ENCODE measurements at places on chromosomes 13 and 19. TPM values are rescaled to one million over a fixed set of nuclear protein-coding genes. Genes with fewer than 3 reads are reported as not detected.

PROZ gene
- not detected for total RNA-seq

B3GNT3 gene
- 1.8 TPM for total RNA-seq

TJP3 gene
- total RNA-seq = 24.6 TPM

GRCh38 chr19:39129116-39129515, 3.5 kb downstream of the PAK4 start:
- no peak for DNase-seq

- no peak for DNase-seq
These were observed 364.0 kb downstream of the LMO7 start for GRCh38 chr13:76000131-76000530.

- DNase-seq = no peak
These were observed 3.1 kb downstream of the SLC17A7 start for GRCh38 chr19:49438261-49438660.

GRCh38 chr13:43792076-43792881, 5.5 kb upstream of the ENOX1 start:
- DNase-seq = no peak

DNA sequence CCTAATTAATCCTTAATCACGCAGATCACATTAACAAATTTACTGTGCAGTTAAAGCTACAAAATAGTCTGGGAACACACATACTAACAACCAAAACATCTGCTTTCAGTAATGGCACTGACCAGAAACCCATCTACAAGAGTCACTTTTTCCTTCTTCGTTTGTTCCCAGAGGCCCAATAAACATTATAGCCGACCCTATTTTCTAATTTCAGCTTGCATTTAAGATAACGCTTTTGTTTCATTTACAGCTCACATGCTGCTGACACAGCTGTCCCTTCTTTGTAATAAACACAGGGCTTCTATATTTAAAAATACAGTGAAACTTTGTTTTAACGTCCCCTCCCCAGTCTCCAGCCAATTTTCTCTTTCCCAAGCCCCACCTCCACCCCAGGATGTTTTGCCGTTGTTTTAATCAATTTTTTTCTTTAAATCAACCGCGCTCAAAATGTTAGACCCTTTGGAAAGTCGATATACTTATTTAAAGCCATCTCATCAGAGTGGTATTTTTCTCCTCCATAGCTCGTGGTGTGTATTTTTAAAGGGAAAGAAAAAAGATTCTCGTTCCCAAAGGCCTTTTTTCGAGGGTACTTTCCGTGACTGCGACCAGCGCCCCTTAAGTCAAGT, 1.7 kb upstream of the WBP4 start:
- no peak for DNase-seq

DNA sequence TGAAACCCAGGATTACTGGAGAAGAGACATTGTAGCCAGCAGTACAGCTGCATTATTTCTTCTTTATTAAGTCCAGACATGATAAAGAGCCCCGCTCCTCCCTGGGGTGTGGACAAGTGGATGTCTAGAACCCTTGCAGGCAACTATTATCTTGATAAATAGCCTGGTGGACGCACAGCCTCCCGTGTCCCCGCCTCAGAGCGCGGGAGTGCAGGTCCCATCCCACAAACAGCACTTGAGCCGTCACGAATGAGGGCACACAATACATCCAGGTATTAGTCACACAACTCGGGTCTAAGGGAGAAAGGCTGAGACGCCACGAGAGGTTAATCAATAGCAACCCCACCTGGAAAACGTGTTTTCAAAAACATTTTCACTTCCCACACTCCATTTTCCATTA, 213.2 kb upstream of the SOX1 start:
- no peak for DNase-seq

DNA sequence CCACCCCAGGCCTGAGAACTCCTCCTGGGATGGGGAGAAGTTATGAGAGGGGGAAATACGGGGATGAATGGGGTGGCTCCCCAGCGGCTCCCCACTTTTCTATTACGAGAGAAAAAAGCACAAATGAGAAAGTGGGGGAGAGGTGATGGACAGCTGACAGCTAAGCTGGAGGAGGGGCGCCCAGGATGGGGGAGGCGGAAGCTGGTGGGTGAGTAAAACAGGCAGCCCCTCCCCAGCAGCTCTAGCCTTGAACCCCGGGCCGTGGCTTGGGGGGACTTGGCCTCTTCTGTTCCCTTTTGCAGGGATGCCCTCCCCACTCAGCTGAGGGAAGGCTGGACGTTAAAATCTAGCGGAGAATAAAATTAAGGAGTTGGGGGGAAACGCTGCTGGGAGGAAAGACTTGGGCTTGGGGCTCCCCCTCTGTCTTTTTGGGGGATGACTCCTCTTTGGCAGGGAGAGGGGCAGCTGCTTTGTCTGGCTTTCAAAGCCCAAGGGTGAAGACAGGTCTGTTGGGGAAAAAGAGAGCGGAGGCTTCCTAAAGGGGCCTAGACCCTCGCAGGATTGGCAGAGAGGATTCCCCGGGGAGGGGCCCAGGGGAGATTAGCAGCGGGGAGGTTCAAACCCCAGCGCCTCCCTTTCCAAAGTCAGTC, 1.4 kb upstream of the SAMD1 start:
- no peak for DNase-seq

SLC17A7 gene
- 2.3 TPM for total RNA-seq

CIC gene
- total RNA-seq = 48.4 TPM

DNA sequence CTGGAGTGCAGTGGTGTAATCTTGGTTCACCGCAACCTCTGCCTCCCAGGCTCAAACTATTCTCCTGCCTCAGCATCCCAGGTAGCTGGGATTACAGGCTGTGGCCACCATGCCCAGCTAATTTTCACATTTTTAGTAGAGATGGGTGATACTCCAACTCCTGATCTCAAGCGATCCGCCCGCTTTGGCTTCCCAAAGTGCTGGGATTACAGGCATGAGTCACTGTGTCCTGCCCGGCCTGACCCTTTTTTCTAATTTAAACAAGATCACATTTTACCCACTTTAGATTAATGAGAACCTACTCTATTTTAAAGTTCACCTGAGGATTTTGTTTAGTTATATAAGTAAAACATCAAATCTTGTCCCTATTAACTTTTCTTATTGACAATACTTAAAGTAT, 91.8 kb upstream of the POSTN start:
- no peak for DNase-seq

- DNase-seq = no peak
These were observed 3.7 kb downstream of the TINCR start for GRCh38 chr19:5563935-5564612.

- peak; percentile 81 for DNase-seq
These were observed at the start of gene GJA3 for GRCh38 chr13:20160306-20161274. TSS of gene GJA3 (minus strand) at chr13:20161052. CDS start at chr13:20143288, 17,764 bp downstream.

DNA sequence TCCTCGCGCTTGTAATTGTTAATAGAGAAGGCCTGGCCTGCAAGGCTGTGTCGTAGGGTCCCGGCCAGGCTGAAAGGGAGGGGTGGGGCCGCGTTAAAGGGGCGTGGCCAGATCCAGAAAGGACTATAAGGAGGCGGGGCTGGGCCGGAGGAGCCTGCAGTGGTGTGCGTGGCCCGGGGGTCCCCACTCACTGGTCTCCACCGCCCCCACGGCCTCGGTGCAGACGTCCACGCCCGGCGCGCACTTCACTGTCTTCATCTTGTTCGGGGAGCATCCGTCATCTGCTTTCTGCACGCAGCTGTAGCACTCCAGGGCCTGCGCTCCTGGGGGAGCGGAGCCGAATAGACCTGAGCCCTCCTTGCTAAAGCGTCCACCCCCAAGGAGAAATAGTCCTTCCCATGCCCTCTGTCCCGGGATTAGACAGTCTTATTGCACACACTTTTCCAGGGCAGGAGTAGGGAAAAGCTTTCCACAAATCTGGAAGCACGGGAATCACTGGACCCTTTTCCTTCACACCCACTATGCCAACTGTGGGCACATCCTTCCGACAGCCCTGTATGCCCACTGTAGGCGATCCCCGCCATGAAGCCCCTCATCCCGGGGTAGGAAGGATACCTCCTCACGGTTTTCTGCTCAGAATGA, 1.2 kb downstream of the LYPD3 start:
- DNase-seq = no peak

GRCh38 chr13:85601526-85601925, 197.7 kb downstream of the SLITRK6 start:
- DNase-seq = no peak

- DNase-seq = no peak
These were observed 410.5 kb downstream of the KCNRG start for GRCh38 chr13:50425772-50426171.

- DNase-seq = no peak
These were observed 1527.1 kb upstream of the PRR20A start for GRCh38 chr13:55613429-55614187.

DNA sequence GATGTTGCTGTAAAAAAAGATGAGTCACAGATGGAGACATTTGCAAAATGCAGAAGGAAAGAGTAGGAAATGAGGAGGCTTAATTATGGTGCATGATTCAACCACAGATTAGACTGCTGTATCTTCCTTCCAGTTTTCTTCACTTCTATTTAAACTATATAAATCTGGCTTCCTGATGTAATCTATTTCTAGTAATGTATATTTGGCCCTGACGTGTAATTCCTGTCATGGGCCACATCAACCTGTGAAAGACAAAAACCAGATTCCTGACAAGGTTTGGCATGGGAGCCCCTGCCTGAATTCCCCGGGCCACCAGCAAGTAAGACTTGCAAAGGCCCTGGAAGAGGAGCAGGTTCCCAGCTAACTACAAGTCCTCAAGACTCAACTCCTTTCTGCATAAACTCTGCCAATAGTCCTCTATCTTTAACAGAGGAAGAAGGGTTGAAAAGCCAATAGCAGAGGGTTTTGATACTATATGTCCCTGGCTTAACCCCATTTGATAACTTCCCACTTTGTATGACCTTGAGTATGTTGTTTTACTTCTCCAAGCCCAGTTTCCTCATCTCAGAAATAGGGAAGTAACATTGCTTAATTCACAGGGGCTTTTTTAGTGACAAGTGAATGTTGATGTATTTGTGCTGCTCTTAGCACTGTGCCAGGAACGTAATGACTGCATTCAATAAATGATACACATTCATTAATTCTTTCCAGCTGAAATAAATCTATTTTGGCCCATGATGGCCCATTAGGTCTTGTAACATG, 172.7 kb downstream of the SPRY2 start:
- no peak for DNase-seq

SIGLEC8 gene
- total RNA-seq = not detected

GRCh38 chr19:51550848-51551672, 19.6 kb upstream of the SIGLEC6 start:
- DNase-seq = no peak

DNA sequence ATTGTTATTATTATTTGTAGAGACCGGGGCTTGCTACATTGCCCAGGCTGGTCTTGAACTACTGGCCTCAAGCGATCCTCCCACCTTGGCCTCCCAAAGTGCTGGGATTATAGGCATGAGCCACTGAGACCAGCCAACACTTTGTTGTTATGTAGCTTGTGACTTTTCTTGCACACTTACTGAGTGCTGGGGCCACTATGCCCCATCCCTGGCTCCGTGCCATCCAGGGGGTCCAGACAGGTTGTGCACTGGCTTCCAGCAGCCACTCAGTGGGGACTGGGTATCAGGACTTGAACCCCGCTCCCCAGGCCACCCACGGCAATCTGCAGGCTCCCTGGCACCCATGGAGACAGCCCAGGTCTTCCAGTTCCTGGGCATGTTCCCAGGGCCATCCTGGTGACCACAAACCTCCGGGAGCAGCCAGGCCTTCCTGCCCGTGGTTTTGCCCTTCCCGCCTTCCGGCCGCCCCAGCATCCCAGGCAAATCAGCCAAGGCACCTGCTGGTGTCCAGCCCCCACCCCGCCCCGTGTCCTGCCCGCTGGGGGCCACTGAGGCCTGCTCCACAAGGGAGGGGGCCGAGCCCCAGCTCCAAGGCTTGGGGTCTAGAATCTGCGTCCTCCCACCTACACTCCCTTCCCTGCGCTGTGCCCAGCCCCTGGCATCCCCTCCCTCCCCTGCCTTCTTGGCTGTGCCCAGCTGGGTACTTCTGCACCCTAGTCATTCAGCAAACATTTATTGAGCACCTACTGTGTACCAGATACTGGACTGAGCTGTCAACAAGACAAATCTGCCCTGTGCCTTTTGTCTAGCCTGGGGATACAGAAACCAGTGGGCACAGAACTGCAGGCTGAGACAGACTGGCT, 23.7 kb upstream of the SEMA6B start:
- DNase-seq = peak; percentile 53

GRCh38 chr13:37602733-37603381, 4.3 kb upstream of the POSTN start:
- DNase-seq = no peak

GRCh38 chr19:38564981-38565690, 52.6 kb downstream of the MAP4K1 start:
- DNase-seq = no peak

PDE4C gene
- total RNA-seq = 2.3 TPM

CBY2 gene
- not detected for total RNA-seq

DNA sequence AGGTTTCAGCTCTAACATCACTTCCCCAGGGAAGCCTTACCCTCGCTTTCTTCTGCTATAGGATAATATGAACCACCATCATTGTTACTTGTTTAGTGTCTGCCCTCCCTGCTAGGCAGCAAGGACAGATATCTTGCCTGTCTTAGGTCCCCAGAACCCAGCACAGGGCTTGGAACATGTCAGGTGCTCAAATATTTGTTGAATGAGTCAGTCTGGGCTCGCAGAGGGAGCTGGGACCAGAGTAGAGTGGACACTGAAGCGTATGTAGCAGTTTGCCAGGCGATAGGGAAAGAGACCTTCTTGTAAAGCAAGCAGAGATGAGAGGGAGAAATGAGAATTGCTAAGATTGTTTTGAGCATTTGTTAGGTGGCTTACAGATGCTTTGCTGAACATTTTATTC, 11.7 kb downstream of the BCKDHA start:
- DNase-seq = no peak

- no peak for DNase-seq
These were observed 187.6 kb upstream of the TSC22D1 start for GRCh38 chr13:44763615-44764301.

DNA sequence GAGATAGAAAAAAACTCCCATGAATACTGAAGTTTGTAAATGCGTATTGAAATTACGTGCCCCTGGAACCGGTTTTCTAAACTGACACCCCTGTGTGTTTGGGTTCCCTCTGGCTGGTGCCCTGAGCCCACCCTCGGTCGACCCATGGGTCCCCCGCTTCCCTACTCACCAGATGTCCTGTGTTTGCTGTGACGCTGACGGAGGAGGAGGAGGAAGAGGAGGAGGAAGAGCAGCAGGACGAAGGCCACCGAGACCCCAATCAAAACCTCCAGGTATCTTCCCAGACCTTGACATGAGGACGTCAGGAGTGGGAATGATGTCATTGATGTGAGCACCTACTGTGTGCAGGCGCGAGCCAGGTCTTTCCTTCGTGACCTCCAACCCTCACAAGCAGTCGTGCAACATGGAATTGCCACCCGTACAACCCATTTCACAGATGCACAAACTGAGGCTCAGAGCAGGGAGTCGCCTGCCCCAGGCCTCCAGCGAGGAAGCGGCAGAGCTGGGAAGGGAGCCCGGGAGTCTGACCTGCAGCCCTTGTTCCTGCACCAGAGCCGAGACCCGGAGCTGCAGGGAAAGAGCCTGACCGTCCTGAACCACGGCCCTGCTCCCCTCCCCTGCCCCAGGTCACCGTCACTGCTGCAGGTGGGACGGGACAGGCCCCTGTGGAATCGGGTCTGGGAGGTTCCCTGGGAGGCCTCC, 3.7 kb downstream of the LILRB3 start:
- no peak for DNase-seq

Data from H1 (cell line).